ENCODE measurements at places on chromosomes 6 and 20. TPM values are rescaled to one million over a fixed set of nuclear protein-coding genes. Genes with fewer than 3 reads are reported as not detected.

Gene HLA-DQB1
- total RNA-seq, result not detected

- H3K36me3 ChIP-seq, result no peaks in the 10 kb centered on the region
- no peaks in the 10 kb centered on the region for H3K27me3 ChIP-seq
- H3K27ac ChIP-seq, result peak overlapping the region; percentile 51
- DNase-seq, result no peak
- no peak overlapping the region for H3K4me3 ChIP-seq
- H3K4me1 ChIP-seq, result peaks cover 27% of the 10 kb centered on the region
Observed at GRCh38 chr6:39849764-39850163, 57.6 kb downstream of the DAAM2 start.

- H3K27ac ChIP-seq, result no peak overlapping the region
- H3K36me3 ChIP-seq, result no peaks in the 10 kb centered on the region
- peak; percentile 39 for DNase-seq
- H3K4me1 ChIP-seq, result no peaks in the 10 kb centered on the region
Observed at GRCh38 chr6:91132461-91132860, 545.6 kb upstream of the MAP3K7 start.

Gene OXT
- total RNA-seq, result not detected

Gene PI3
- 1.6 TPM for total RNA-seq

GRCh38 chr20:43789593-43789992 is 62.8 kb upstream of the GTSF1L start:
- H3K27me3 ChIP-seq, result peaks cover 6% of the 10 kb centered on the region
- no peaks in the 10 kb centered on the region for H3K36me3 ChIP-seq
- H3K4me3 ChIP-seq, result no peak overlapping the region
- H3K27ac ChIP-seq, result no peak overlapping the region

DNA sequence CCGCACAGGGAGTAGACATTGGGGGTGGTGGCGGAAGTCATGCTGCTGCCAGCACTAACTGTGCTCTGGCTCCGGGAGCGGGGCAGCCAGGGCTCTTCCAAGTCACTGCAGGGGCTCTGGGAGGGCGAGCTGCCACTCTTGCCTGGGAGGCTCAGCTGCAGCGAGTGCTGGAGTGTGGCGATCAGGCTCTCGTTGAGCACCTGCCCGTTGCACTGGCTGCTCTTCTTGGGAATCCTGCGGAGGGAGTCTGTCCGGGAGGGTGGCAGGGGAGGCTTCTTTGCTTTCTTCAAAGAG is 28.0 kb downstream of the HEBP2 start:
- no peaks in the 10 kb centered on the region for H3K27me3 ChIP-seq
- no peak for DNase-seq

GRCh38 chr20:43893930-43894329 is 20.7 kb upstream of the TOX2 start:
- DNase-seq, result no peak
- no peaks in the 10 kb centered on the region for H3K4me1 ChIP-seq
- no peaks in the 10 kb centered on the region for H3K27me3 ChIP-seq
- H3K27ac ChIP-seq, result no peak overlapping the region
- no peak overlapping the region for H3K4me3 ChIP-seq
